ENCODE measurements at places on chromosomes 3 and 15. TPM values are rescaled to one million over a fixed set of nuclear protein-coding genes. Genes with fewer than 3 reads are reported as not detected.
A peak's percentile ranks its signal among the peaks of the same experiment; 100 is the strongest.

Gene MGLL
- total RNA-seq: 12.6 TPM

Gene GNAT1
- total RNA-seq: not detected

Gene CGGBP1
- total RNA-seq: 130 TPM

Gene SLC28A2
- total RNA-seq: not detected

- DNase-seq: peak; percentile 22
Observed at GRCh38 chr3:149638228-149639092, 19.4 kb downstream of the WWTR1 start.

GRCh38 chr15:61084472-61084871 lies 144.6 kb downstream of the RORA start:
- no peak for DNase-seq

Gene OTOL1
- not detected for total RNA-seq

DNA sequence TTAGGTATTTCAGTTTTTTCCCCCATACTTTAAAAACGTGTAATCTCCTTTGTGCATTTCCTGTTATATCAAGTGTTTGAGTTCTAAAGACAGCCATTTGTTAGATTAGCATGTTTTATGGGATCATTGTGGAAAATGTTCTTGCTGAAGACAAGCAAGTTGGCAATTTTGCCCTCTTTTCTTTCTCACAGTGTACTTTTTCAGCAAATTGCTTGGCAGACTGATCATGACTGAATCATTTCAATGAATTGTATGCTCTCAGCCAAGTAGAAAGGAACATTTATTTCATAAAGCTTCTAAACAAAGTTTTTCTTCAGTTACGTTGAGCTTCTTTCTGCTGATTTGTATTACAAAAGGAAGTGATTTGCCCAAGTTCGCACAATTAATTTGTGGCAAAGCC lies 51.6 kb downstream of the ATG7 start:
- no peak for DNase-seq

DNA sequence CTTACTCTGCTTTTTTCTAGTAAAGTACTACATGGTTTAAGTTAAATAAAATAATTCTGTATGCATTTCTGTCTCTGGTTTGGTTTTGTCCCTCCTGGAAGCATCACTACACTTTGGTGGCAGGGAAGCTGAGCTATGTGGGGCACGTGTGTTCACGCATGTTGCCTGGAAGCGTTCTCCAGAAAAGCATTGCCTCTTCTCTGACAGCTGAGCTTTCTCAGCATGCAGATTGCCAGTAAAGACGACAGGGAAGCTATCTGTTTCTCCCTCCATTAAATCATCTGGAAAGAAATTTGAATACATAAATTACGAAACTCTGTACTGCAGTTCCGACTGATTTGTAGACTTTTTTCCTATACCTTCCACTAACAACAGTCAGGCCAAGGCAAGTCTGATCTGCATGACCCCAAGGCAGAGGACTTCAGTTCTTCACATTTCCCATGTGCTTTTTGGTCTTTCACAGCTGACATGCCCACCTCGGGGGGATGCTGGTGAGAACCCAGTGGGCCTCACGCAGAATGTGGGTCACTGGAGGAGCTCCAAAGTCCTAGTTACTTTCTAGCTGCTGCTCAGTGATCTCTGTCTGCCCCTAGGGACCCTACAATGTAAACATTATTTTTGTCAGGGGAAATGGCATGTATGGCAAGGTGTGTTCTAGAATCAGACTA lies 43.0 kb downstream of the PGPEP1L start:
- no peak for DNase-seq

Gene MUC13
- total RNA-seq: 0.51 TPM

Gene PLA2G4D
- not detected for total RNA-seq

GRCh38 chr3:27311400-27311799 lies 57.8 kb downstream of the NEK10 start:
- no peak for DNase-seq

DNA sequence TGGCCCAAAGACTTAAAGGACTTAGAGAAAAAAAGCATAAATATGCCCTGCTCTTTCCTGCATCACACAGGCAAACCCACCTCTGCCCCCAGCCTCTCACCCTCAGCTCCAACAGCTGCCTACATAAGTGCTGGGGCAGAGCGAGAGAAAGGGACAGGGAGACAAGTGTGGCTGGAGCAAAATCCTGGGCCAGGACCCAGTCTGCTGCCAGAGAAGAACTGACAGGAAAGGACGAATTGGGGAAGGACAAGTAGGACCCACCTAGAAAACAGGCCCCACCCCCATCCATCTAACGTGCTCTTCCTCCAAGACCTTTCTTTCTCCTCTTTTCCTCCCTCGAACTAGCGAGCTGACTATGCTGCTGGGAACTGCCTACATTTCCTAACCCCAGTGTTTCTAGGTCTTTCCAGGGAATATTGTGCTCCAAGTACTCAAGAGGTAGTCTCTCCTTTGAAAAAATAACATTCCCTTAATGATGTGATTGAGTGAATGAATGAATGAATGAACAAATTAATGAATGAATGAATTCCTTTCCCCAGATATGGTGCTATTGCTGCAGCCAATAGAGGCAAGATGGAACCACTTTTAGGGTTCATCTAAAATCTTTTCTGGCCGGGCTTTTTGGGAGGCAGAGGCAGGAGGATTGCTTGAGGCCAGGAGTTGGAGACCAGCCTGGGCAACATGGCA lies 18.4 kb downstream of the IGDCC4 start:
- DNase-seq: no peak

All from uterus (tissue), 4 donors.